ENCODE measurements at places on chromosomes 1 and 21.

DNA sequence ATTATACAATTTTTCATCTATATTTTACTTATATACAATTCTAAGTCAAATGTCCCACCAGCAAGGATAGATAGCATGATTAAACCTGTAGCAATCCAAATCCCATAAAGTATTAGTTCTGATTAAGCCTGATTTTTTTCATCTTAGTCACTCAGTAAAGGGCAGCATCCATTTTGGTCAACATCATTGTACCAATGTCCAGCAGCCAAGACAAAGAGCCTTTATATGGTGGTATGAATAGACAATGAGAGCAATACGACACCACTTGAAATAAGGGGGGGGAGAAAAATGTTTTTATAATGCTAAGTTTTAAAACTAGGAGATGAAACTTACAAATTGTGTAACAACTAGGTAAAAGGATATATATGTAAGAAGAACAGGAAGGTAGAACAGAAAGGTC is 7.4 kb downstream of the ZNF644 start:
- DNase-seq: no peak

GRCh38 chr1:244383278-244383884 is 68.3 kb downstream of the ADSS2 start:
- DNase-seq: no peak

DNA sequence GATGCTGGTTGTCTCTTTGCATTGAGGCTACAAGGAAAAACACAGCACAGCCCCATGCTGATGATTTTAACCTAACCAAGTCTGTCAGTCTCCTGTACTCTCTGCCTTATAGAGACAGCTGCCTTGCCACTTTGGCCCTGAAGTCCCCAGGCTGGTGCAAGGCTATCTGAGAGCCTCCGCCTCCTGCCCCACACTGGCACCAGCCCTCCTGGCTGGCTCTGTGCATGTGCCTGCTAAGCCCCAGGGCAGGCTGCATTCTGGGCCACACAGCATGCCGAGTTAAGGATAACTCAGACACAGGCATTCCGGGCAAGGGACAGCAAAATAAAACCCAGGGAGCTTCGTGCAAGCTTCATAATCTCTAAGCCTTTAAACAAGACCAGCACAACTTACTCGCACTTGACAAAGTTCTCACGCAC is 910 bp downstream of the RUNX1 start:
- no peak for DNase-seq

- DNase-seq: no peak
Measured at GRCh38 chr21:26844258-26845065, 747 bp downstream of the ADAMTS1 start.

DNA sequence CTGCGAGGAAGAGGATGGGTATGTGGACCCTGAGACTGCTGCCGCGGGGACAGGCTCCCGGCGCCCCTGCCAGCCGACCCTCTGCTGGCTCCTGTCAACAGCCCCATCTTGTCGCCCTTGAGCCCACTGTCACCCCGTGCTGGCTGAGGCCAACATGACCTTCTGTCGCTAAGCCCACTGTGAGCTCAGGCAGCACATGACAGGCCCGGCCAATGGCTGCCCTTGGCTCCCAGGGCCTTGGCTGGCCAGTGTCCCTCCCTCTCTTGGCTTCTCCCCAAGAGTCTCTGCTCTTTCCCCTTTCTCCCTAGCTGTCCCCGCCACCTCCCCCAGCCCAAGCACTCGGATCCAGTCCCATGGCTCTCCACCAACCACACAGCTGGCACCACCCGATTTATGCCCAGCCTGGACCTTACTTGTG is 3.5 kb downstream of the PEX10 start:
- DNase-seq: no peak

DNA sequence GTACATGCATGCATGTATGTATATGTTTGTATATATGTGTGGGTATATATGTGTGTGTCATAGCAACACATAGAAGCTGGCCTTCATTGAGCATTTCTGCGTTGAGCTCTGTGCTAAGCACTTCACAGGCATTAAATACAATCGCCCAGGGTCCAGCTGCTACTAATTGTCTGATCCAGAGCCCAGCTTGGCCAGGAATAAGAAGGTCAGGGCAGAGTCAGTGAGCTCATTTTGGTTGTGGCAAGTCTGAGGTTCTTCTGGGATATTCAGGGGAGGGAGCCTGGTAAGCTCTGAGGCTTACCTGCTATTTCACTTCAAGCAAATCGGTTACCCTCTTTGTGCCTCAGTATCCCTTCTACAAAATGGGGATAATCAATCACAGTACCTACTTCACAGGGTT is 59.6 kb downstream of the FOXO6 start:
- DNase-seq: no peak

DNA sequence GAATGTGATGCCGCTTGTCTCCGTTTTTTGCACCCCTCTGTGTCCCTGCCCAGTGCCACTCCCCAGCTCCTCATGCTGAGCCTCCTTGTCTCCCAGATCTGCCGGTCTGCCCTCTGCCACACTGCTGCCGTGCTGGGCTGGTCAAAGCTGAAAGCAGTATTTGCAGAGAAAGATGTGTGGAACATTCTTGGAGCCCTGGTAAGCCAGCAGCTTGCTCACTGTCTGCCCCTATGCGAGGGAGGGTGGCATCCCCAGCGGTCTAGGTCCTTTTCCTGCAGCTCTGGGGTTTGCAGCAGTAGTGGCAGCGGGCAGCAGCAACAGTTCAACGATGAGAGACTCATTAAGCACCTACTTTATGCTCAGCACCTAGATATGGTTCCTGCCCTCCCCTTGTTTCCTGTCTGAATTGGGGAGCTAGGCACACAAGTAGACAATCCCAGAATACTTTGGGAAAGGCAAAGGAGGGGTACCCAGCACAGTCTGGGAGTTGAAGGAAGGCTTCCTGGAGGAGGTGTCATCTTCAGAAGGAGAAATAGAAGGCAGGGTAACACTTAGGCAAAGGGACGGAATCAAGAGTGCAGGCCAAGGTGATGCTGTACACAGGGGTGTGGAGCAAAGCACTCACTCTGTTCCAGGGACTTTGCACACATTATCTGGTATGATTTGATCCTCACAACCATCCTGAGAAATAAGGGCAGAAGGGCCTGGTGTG is 63.1 kb downstream of the KIF21B start:
- DNase-seq: no peak

GRCh38 chr21:42513985-42514882 is 582 bp downstream of the SLC37A1 start:
- no peak for DNase-seq

GRCh38 chr1:72524021-72524420 is 241.7 kb upstream of the NEGR1 start:
- no peak for DNase-seq

DNA sequence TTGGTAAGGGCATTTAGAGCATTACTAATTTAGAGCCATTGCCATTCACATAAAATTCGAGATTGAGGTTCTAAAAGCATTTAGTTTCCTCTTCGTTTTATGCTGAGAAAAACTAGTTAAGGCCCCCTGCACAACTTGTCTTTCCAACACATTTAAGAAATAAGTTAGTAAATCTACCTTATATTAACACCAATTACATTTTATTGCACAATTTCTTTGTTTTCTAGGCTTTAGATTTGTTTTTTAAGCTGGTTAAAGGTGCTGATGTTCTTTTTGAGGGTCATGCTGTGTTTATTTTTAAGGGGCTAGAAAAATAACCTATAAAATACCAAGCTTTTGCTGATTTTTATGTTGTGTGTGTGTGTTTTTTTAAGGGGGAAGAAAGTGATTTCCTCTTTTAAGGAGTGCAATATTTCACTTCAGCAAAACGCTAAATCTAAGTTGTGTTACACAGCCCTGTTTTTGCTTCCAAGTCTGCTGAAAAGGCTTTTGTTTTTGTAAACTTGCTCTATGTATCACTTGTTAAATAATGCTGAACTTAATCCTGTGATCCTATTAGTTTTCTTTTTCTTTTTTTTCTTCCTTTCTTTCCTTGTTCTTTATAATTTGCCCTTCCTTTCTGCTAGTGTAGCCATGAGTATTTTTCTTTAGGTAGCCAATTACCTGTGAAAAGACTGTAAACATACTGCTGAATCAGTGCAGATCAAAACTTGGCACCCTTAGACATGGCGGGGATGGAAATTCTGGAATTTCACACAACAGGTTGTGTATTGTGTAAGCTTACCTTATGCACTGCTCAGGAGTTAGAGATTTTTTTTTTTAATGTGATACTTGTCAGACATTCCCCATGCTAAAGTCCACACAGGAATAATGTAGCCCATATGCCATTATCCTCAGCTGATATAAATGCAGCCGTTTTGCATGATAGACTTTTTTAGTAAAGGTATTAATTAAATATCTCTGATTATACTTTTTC is 1.5 kb downstream of the CEPT1 start:
- DNase-seq: no peak

GRCh38 chr1:178254433-178254832 is 160.5 kb downstream of the RASAL2 start:
- no peak for DNase-seq

All from NCI-H2107 (cell line).